Stimulated activated CD8-positive, alpha-beta memory T cell treated with anti-CD3 and anti-CD28 coated beads, Interleukin-7, amount 100 ng/mL, for 1 hour (primary cell): ENCODE measurements at places on chromosomes 2 and 18.

DNA sequence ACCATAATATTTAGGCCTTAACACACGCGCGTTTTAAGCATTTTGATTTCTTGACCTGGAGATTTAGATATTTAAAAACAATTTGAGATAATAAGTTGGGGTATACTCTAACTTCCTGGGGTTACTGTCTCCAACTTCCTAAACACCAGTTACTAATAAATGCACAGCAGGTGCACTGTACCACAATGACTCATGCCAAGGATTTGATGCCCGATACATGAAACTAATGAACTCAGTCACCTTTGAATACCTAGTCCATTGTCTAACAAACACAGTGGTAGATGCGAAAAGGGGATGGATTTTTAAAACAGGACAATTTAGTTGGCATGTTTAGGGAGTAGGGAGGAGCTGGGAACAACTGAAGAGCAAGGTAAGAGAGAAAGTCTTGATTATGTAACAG lies 21.2 kb downstream of the CABYR start:
- no peak for DNase-seq

DNA sequence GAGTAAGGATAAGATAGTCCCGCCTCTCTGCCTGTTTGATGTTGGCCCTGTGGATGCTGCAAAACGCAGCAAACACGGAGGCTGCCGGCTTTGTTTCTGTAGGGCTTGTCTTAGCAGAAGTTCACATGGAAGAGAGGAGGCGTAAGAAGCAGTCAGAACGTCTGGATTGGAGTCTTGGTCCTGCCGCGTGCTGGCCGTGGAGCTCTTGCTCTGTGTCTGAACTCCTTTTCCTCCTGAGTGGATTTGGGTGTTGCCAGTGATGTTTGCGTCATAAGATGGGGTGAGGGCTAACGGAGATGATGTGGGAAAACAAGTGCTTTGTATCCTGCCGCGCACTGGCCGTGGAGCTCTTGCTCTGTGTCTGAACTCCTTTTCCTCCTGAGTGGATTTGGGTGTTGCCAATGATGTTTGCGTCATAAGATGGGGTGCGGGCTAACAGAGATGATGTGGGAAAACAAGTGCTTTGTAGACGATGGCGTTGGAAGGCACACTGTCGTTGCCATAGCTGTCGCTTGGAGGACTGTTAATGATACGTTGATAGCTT lies 240.9 kb downstream of the AGAP1 start:
- no peak for DNase-seq

- DNase-seq = no peak
Observed at GRCh38 chr2:710867-711665, 33.9 kb upstream of the TMEM18 start.

DNA sequence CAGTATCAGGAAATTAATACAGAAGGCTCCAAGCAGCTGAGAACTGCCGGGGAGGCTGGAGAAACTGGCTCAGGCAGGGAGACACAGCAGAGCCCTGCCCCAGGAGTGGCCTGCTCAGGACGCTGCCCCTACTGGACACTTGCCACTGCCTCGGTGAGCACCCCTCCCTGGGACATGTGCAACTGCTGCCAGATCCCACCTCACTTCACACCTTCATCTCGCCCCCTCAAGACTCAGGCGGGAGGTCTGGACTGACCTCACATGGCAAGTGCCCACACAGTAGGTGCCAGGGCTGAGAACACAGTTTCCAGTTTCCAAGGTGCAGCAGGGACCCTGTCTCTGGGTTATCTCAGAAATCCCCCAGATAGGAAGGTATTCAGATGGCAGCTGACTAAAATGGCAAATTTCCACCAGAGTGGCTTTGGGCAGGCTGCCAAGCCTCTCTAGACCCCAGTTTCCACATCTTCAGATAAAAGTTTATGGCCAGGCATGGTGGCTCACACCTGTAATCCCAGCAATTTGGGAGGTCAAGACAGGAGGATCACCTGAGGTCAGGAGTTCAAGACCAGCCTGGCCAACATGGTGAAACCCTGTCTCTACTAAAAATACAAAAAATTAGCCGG lies 33.7 kb upstream of the LBH start:
- no peak for DNase-seq

DNA sequence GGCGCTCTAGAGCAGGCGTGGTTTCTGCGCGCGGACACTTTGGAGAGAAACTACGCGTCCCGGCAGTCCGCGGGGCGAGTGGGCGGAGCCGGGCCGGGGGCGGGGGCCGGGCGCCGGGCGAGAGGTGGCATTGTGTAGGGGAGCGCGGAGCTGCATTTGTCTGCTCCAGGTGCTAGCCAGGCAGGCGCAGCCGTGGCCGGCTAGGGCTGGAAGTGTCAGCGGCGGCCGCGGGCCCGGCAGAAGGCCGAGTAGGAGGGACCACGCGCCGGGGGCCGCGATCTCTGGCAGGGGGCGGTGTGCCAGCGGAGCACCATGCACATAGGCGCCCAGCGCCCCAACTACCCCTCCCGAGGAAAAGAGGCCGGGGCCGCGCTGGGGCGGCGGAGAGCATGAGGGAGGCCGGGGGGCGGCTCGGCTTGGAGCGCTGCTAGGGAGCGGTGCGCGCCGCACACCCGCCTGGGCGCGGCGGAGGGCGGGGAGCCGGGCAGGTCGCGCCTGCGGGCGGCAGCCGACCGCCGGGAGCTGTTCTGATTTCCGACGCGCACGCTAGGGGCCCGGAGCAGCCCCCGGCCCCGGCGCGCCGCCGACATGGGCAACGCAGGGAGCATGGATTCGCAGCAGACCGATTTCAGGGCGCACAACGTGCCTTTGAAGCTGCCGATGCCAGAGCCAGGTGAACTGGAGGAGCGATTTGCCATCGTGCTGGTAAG lies at the start of gene FMNL2:
FMNL2 (plus strand) TSS at position 159 of the 710 bp plus-strand sequence.
- no peak for DNase-seq

- DNase-seq = no peak
Observed at GRCh38 chr2:101340141-101340551, 31.6 kb upstream of the RNF149 start.

DNA sequence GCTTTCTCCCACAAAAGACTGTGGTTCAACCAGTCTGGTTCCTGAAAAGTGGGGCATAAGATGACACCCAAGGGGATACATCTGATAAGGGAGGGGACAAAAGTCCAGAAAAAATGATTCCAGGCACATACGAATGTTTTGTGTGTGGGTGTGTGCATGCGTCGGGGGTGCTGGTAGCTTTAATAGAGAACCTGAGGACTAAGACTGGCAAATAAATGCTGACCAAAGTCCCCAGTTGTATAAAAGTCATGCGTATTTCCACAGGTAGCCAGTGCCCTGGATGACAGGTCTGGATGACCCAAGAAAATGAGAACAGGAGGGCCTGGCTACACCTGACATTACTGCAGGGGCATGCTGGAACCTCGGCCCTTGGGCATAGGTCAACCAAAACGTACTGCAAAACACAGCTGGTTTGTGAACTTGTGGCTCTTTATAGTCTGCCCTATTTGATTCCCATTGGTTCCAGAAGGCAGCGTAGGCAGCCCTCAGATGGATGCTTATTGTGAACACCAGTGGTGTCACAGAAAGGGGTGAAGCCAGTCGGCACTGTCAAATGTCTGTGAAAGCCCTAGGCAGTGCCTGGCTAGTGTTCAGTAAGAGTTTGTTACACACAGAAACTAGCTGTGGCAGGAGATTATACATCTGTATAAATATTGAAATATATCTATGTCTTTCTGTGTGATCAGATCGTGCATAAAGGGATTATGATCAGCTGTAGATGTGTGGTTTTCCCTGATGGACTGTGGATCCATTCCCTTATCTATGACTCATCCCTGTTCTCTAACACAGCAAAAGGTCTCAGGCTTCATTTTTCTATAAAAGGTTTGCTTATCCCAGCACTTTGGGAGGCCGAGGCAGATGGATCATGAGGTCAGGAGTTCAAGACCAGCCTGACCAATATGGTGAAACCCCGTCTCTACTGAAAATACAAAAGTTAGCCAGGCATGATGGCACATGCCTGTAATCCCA lies 58.3 kb downstream of the INSIG2 start:
- DNase-seq = no peak

GRCh38 chr18:58581265-58581664 lies 47.6 kb downstream of the ALPK2 start:
- DNase-seq = no peak

GRCh38 chr2:173666171-173666888 lies 298.8 kb downstream of the SP3 start:
- DNase-seq = no peak

GRCh38 chr18:11570073-11570588 lies 39.3 kb upstream of the SLC35G4 start:
- DNase-seq = no peak

- DNase-seq = no peak
Observed at GRCh38 chr2:168939918-168940317, 38.8 kb downstream of the G6PC2 start.

GRCh38 chr2:134582547-134582899 lies 136.3 kb downstream of the TMEM163 start:
- no peak for DNase-seq

DNA sequence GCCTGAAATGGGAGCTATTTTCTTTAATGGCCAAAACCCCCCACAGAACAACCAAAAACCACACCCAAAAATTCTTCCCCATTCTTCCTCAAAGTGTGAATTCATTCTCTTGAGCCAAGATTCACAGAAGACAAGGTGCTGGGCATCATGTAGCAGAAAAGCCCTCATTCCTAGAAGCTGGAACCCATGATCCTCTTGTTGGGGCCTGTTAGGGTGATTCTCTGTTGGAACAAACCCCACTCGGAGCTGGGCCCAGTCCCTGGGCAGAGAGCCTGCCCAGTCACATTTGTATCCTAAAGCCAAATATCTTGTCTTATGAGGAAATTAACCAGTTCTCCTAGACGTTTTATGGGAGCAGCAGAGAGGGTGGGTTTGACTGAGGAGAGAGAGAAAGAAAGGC lies 22.8 kb upstream of the VPS4B start:
- DNase-seq = no peak

DNA sequence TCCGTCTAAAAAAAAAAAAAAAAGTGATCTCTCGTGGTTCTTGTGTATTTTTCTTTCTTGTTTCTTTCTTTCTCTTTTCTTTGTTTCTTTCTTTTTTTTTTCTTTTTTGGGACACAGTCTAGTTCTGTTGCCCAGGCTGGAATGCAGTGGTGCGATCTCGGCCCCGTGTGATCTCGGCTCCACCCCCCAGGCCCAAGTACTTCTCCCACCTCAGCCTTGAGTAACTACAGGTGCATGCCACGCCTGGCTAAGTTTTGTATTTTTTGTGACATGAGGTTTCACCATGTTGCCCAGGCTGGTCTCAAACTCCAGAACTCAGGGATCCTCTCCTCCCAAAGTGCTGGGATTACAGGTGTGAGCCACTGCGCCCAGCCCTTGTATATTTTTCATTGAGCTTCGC lies 91.4 kb downstream of the TMEM237 start:
- no peak for DNase-seq

GRCh38 chr18:70385474-70385873 lies 96.6 kb downstream of the SOCS6 start:
- DNase-seq = no peak

DNA sequence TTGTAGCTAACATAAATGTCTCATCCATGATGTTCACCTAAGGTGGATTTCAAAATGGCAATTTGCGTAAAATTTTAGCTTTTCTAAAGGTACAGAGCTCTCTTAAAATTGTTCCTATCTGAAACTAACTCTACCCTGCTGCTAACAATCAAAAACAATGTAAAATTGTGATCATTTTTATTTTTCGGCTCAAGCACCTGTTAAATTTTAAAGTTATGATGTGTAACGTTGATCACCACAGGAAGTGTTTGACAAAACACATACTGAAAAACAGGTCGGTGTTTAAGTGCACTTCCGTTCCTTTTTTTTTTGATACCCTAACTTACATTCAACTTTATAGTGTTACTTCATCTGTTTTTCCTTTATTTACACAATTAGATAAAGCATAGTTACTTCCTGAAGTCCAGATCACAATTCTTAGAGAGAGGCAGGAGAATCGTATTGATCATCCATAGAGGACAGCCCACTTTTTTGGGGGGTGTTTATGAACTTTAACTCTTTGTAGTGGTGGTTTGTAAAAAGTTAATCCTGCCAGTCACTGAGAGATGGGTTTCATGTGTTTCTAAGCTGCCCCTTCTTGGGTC lies 6.0 kb upstream of the NCK2 start:
- DNase-seq = no peak

DNA sequence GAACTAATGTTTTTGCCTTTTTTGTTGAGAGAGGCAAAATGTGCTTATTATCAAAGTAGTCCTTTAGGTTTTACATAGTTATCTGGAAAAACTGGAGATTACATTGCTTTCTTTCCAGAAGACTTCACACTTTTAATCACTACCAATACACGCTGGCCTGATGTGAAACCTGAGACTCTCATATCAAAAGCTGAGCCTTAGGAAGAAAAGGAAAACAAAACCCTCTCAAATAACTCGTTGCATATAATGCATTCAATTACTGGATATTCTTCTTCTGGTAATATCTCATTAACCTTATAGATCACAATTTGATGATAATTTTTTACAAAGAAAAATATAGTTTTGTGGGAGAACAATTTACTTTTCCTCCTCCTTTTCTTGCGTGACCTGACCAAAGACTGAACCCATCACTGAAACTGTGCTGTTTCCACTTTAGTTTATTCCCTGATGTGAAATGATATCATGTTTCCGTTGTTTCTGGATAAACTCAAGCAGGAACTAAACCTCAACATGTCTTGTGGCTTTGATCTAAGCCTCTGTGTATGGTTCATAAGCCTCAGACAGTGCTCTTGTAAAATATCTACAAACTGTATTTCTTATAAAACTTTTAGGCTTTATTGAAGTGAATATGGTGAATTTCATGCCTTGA lies 332.4 kb downstream of the GULP1 start:
- DNase-seq = no peak

DNA sequence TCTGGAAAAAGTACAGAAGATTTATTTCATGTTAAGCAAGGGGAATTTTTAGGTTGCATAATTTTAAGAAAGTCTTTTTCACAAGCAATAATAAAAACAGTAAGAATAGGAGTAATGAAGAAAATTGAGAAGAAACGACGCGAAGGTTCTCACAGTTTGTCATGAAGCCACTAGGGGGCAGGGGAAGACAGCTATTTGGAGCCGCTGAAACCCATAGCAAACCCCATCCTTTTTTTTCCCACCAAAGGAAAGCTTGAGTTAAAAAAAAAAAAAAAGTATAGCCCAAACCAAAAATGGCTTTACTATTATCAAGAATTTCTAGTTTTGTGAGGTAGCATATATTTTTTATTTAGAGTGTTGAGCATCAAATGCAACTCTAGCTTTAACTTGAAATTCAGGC lies 300.9 kb downstream of the PHLPP1 start:
- no peak for DNase-seq
